Small intestine (tissue), 16 donors: ENCODE measurements at places on chromosomes 12 and 14. TPM values are rescaled to one million over a fixed set of nuclear protein-coding genes. Genes with fewer than 3 reads are reported as not detected.

- no peaks in the 10 kb centered on the region for H3K36me3 ChIP-seq
- H3K4me1 ChIP-seq, result no peaks in the 10 kb centered on the region
- no peak overlapping the region for H3K4me3 ChIP-seq
These were observed 67.3 kb upstream of the TMCC3 start for GRCh38 chr12:94717656-94718055.

DNA sequence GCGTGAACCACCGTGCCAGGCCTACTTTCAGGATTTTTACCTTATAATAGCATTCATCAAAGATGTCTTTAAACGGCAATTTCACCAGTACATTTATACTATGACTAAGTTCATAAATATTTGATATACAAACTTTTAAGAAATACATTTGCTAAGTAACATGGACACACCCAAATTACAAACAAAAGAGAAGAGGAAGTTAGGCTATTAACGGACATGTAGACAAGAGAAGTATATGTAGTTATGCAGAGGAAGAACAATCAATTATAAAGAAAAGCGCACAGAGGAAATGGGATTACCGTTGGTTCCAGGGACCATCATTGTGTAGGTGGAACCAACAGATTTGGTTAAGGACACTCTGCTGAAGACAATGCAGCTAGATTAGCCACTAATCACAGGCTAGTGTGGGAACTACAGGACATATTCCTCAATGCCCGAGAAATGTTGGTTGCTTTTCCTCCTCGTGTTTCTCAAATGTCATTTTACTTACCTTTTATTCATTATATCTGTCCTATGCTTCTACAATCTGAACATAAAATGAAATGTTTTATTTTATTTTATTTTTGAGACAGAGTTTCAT lies 24.0 kb upstream of the PKP2 start:
- DNase-seq, result peak; percentile 49
- H3K27me3 ChIP-seq, result no peaks in the 10 kb centered on the region
- H3K4me1 ChIP-seq, result no peaks in the 10 kb centered on the region
- no peaks in the 10 kb centered on the region for H3K36me3 ChIP-seq
- no peak overlapping the region for H3K27ac ChIP-seq

GRCh38 chr14:52338051-52338681 lies 24.1 kb downstream of the PTGER2 start:
- H3K27ac ChIP-seq, result no peak overlapping the region
- H3K36me3 ChIP-seq, result no peaks in the 10 kb centered on the region
- H3K4me1 ChIP-seq, result no peaks in the 10 kb centered on the region
- H3K27me3 ChIP-seq, result no peaks in the 10 kb centered on the region
- no peak for DNase-seq

DNA sequence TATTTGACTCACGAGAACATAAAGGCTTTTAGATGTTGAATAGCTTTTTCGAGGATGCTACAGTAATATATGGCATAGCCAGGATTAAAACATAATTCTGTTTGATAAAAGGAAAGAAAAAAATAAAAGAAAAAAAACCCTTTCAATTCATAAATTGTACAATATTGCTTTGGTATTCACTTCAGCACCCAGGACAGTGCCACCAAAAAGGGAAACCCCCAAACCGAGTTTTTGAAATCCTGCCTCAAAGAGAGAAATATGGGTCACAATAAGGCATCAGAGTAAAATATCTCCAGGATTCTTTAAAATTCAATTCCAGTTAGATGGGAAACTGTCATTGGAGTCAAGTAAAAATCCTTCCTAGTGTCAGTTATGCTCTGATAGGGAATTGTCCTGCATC lies 551.2 kb upstream of the SEL1L start:
- H3K4me1 ChIP-seq, result no peaks in the 10 kb centered on the region
- no peaks in the 10 kb centered on the region for H3K27me3 ChIP-seq
- no peak overlapping the region for H3K4me3 ChIP-seq

DNA sequence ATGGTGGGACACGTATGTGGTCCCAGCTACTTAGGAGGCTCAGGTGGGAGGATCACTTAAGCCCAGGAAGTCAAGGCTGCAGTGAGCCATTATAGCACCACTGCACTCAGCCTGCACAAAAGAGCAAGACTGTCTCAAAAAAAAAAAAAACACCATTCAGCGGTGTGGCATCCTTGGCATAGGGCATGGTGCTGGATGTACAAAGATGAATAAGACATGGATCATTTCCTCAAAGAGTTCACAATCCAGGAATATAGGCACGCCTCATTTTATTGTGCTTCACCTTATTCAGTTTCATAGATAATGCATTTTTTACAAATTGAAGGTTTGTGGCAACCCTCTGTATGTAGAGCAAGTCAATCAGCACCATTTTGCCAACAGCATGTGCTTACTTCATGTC lies 6.4 kb downstream of the CINP start:
- no peak overlapping the region for H3K4me3 ChIP-seq
- H3K36me3 ChIP-seq, result peaks cover 2% of the 10 kb centered on the region
- DNase-seq, result no peak

GRCh38 chr12:117361347-117361751 lies at the start of gene NOS1:
NOS1 (minus strand) TSS chr12:117361626; CDS start chr12:117331069, 30,557 bp downstream.
- no peaks in the 10 kb centered on the region for H3K36me3 ChIP-seq
- no peak within 1 kb of the TSS for H3K4me3 ChIP-seq
- no peak for DNase-seq

DNA sequence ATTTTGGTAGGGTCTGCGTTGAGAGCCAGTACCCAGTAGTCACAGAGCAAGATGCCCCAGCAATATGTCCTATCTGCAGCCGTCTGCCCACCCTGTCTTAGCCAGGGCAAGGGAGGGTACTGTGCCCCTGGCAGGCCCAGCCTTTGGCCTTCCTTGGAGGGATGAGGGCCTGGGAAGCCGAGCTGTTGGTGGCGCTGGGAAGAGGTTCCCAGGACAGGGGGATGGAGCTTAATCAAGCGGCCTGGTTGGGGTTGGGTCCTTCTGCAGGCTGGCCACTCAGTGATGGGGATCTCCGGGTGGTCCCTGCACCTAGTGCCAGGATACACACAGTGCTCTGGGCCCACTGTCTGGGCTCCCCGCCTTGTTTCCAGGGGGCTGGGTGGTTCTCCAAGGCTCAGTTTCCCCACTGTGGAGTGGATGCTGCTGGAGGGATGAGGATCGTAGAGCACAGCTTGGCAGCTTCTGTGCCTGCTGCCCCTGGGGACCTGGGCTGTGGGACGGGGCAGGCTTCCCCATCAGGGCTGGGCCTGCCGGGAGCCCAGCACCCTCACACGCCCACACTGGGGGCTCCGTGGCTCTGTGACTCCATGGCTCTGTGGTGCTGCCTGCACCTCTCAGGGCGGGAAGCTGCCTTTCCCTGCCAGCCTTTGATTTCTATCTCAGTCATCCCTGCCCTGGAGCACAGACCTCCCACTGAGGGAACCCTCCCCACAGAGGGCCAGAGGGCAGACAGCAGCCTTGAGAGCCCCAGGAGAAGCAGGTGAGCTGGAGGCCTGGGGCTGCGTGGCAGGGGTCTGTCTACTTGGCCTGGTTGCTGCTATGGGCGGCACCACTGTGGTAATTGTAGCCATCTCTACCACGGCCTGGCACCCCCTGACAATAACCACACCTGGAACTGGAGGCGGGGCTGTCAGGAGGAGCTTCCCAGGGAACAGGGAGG lies 357.0 kb downstream of the TMEM121 start:
- H3K4me3 ChIP-seq, result no peak overlapping the region
- no peaks in the 10 kb centered on the region for H3K4me1 ChIP-seq
- no peak for DNase-seq
- H3K36me3 ChIP-seq, result no peaks in the 10 kb centered on the region
- H3K27ac ChIP-seq, result no peak overlapping the region

DNA sequence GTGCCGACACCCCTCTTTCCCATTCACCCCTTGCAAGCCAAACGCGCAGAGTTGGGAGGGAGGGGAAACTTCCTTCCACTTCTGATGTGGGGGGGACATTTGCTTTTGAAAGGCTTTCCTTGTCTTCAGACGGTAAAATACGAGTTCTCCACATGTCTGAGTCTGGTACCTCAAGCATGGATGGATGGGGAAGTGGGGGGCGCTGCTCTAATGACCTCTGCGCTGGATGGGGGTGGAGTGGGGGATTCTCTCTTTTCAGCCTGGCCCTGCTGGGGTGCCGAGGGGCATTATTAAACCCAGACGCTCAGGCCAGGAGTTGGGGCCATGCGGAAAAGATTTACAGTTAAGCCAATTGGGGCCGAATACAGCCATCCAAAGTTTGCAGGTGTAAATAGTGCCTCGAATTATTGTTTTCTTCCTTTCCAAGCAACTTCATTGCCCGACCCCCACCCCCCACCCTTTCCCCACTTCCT lies 9.1 kb upstream of the TBX3 start:
- H3K27me3 ChIP-seq, result peaks cover under 1% of the 10 kb centered on the region
- no peak overlapping the region for H3K4me3 ChIP-seq
- no peaks in the 10 kb centered on the region for H3K4me1 ChIP-seq
- no peak for DNase-seq

DNA sequence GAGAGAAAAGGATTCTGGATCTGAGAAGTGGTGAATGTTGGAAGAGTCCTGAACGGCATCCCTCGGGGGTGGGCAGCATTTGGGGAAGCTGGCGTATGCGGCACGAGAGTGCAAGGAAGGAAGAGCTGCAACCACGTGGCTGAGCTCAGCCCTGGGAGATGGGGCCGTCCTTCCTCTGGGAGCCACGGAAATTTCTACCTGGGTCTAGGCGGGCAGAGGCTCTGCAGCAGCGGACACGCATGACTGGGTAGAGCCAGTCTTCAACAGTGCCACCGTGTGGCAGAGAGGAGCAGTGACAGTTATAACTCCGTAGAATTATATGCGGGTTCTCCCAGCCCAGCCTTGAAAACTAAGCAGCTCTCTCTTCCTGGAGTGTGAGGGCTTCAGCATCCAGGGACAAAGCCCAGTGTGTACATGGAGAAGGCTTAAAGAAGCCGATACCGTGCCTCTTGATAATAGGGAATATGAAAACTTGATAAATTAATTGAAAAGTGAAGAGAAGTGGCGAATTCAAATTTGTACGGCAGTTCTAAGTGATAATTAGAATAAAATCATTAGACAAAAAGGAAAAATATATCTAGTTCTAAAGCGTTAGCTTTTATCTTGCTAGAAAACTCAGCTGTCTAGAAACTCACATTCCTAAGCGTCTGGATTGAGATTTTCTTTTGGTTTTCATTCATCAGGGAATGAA lies 82.9 kb upstream of the STXBP6 start:
- no peak overlapping the region for H3K4me3 ChIP-seq
- no peak overlapping the region for H3K27ac ChIP-seq
- no peaks in the 10 kb centered on the region for H3K36me3 ChIP-seq
- no peaks in the 10 kb centered on the region for H3K27me3 ChIP-seq

DNA sequence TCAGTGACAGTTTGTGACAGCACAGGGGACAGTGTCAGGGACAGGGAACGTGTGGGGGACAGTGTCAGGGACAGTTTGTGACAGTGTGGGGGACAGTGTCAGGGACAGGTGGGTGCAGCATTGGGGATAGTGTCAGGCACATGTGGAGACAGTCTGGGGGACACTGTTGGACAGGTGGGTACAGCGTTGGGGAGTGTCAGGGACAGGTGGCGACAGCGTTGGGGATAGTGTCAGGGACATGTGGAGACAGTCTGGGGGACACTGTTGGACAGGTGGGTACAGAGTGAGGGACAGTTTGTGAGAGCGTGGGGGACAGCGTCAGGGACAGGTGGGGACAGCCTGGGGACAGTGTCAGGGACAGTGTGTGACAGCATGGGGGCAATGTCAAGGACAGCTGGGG lies 140.0 kb downstream of the TMEM121 start:
- no peak overlapping the region for H3K4me3 ChIP-seq
- DNase-seq, result no peak
- no peak overlapping the region for H3K27ac ChIP-seq
- no peaks in the 10 kb centered on the region for H3K4me1 ChIP-seq
- no peaks in the 10 kb centered on the region for H3K36me3 ChIP-seq

GRCh38 chr12:59578254-59578653 lies 17.6 kb upstream of the SLC16A7 start:
- no peaks in the 10 kb centered on the region for H3K27me3 ChIP-seq
- DNase-seq, result no peak
- H3K36me3 ChIP-seq, result no peaks in the 10 kb centered on the region
- no peak overlapping the region for H3K27ac ChIP-seq

- H3K4me1 ChIP-seq, result peaks cover 10% of the 10 kb centered on the region
- H3K36me3 ChIP-seq, result no peaks in the 10 kb centered on the region
- H3K27ac ChIP-seq, result no peak overlapping the region
- no peak for DNase-seq
- H3K4me3 ChIP-seq, result no peak overlapping the region
These were observed 5.2 kb upstream of the NRDE2 start for GRCh38 chr14:90336985-90337384.

DNA sequence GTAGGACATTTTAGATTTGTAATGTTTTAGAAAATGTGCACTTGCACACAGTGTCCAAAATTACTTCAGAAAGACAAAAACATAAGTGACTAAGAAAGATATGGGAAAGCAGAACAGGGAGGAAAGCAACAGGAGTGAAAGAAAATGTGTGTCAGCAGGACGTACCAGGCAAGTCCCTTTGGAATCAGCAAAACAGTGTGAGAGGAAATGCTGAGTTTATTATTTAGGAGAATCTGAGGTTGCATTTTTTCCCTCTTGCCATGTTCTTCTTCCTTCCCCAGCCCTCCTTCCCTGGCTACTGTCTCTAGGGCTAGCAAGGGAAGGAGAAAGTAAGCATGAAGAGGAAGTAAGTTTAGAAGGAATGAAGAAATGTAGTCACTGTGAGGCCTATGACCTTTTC lies 67.7 kb upstream of the CD163 start:
- no peaks in the 10 kb centered on the region for H3K4me1 ChIP-seq
- H3K36me3 ChIP-seq, result no peaks in the 10 kb centered on the region
- DNase-seq, result no peak
- H3K27ac ChIP-seq, result no peak overlapping the region
- H3K4me3 ChIP-seq, result no peak overlapping the region
- H3K27me3 ChIP-seq, result no peaks in the 10 kb centered on the region

DNA sequence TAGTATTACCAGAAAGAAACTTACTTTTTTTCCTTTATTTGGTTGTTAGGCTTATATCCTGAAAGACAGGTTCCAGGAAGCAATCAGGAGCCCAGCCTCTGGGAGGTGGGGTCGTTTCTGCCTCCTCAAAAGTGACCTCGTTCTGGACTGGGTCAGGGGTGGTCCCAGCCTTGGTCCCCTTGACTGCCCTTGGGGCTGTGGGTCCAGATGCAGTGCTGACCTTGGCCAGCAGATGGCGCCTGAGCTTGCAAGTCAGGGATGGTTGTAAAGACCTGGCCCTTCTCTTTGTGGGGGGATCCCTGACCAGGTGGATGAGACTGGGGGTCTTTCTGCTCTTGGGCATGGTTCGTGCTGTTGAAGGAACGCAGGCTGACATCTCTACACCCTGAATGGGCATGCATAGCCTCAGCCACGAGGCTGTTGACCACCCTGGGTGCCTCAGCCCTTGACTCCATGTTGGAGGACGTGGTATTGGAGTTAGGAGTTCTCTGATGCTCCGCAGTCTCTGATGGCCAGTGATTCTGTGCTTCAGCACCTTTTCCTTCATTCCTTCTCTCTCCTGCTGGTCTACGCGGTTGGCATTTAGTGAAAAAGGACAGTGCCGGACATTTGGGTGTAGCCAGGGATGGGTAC lies 62.4 kb downstream of the ADCK1 start:
- H3K36me3 ChIP-seq, result peaks cover 32% of the 10 kb centered on the region
- peak; percentile 41 for DNase-seq
- H3K27me3 ChIP-seq, result no peaks in the 10 kb centered on the region
- no peaks in the 10 kb centered on the region for H3K4me1 ChIP-seq
- no peak overlapping the region for H3K27ac ChIP-seq

- H3K36me3 ChIP-seq, result no peaks in the 10 kb centered on the region
- no peak overlapping the region for H3K27ac ChIP-seq
- no peaks in the 10 kb centered on the region for H3K27me3 ChIP-seq
- no peak for DNase-seq
- no peaks in the 10 kb centered on the region for H3K4me1 ChIP-seq
These were observed 101.0 kb upstream of the PWP1 start for GRCh38 chr12:107584563-107584962.

Gene OAS3
- polyA plus RNA-seq, result 3.8 TPM

Gene AKAP6
- polyA plus RNA-seq, result 1.1 TPM

Gene KRT82
- not detected for polyA plus RNA-seq

Gene AVPR1A
- not detected for polyA plus RNA-seq

Gene PZP
- not detected for polyA plus RNA-seq

Gene PRH2
- polyA plus RNA-seq, result not detected
